ENCODE measurements at places on chromosomes 5 and 9.

DNA sequence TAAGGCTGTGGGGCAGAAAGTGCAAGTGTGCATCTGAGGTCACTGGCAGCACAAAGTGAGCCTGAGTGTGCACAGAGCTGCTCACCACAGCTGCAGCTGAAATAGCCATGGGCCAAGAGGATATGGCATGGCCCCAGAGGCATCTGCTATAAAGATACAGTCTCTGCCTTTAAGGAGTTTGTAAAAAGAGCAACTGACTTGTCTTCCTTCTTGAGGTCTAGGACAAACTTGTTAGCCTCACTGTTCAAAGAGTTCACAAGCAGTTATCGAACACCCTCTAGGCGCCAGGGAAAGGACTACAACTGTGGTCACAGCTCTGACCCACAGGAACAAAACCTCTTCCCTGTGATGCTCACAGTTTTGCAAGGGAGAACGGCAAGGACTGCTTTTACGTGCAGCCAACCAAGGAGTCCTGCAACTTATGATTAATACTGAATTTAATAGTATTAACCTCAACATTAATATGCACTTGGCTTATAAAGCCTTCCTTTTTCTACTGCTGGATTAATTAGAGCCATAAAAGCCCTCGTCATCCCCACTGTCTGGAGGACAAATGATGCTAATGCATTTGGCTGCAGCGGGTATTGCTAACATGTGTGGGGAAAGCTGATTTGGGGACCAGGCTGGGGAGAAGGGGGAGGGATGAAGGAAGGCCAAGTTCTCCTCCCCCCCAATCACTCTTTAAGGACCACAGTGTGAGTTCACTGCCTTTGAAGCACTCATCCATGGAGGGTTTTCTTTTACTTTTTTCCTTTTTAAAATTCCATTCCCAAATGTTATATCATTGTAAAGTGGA, 189.8 kb upstream of the TRIM32 start:
- DNase-seq = no peak

DNA sequence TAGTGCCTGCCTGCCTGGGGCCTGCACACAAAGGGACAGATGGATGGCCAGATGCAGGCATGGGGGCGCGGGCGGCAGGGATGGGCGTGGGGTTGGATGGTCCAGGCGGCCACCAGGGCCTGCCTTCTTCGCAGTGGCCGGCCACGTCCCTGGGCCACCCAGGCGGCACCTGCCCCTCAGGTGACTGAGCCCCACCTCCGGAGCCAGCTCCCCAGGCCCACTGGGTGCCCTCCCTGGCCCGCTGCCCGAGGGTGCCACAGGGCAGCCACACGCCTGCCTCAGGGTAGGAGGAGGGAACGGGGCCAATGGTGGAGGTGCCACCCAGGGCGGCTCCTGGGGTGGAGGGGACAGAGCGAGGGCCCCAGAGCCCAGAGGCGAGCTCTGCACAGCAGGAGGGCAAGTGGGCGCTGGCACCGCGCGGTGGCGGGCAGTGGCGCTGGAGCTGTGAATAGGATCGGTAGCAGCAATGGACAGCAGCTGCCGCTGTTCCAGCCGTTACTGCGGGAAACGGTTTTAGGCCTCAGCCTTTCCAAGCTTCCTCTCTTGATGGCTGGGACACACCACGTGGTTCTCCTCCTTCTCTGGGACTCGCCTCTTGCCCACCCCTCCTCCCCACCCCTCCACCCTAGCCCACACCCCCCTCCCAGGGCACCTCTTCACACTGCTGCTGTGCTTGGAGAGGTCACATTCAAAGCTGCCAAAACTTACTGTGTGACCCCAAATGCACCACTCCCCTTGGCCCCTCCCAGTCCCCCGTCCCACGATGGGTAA, 19.1 kb downstream of the LHX3 start:
- DNase-seq = no peak

DNA sequence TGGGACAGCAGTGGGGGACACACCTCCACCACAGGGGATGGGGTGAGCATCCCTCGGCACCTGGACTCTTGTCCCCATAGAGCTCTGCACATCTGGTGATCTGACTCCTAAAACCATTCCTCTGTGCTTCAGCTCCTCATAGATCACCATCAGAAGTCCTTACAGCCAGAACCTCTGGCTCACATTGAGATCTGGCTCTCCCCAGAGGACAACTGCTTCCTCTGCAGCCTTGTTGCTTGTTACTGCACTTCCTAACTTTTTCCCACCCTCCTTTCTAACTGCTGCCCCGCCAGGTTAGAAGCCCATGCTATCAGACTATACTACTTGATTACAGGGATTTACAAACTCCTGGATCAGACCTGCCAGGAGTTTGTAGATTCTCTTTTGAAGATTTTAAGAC, 64.5 kb downstream of the ARSB start:
- no peak for DNase-seq

DNA sequence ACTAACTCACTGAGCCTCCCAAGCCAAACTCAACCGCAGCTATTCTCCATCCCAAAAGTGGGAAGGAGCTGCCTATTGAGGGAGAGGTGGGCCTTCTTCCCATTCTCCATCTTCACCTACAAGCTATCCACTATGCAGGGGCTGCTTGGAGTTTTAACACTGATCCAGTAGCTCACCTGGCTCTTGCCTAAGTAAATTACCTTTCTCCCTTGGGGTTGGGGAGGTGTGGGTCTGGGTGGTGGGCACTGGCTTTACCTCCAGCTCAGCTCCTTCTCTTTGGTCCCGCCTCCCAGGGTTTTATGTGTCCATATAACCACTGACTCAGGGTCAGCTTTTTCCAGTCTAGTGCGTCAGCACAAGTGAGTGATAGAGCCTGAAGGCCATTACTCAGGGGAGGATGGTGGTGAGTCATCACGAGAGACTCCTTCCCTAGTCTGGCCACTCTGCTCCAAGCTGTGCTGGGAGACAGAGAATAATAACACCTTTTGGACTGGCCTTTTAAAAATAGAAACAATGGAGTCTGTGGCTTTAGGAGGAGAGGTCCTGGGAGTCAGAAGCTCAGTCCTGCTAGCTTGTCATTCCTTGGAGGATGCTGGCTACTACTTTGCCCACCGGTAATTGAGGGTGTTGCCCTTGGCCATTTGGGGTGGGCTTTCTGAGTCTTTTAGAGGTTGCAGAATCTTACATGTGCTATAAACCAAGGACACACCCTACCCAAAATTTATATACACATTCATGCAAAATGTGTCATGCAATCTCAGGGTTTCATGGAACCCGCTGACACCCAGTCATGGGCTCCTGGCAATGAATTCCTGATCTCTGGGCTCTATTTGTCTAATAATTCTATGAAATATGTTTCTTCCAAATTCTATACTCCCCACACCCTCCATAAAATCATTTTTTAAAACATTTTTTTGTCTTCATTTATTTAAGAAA, 35.6 kb upstream of the ATP6V1G1 start:
- peak; percentile 98 for DNase-seq

DNA sequence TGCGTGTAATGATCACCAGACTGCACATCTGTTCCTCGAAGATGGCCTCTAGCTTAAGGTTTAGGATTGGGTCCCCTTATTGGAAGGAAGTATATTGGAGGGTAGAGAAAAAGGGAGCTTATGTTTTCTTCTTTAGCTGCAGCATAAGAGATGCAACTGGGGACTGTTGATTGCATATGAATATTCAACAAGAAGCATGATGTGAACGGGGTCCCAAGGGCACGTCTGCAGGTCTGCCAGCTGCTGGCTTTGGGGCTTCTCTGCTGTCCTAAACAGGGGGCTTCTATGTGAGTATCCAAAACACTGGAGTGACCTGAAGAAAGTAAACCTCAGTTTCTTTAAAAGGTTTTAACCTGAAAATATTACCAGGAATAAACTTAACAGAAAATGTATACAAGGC, 3.6 kb upstream of the BNIP1 start:
- DNase-seq = no peak

GRCh38 chr9:103304797-103305196, 309.7 kb downstream of the CYLC2 start:
- DNase-seq = no peak

- no peak for DNase-seq
These were observed 7.5 kb downstream of the FAXDC2 start for GRCh38 chr5:154842689-154843530.

GRCh38 chr5:79070350-79070667, 742 bp downstream of the BHMT2 start:
- no peak for DNase-seq

DNA sequence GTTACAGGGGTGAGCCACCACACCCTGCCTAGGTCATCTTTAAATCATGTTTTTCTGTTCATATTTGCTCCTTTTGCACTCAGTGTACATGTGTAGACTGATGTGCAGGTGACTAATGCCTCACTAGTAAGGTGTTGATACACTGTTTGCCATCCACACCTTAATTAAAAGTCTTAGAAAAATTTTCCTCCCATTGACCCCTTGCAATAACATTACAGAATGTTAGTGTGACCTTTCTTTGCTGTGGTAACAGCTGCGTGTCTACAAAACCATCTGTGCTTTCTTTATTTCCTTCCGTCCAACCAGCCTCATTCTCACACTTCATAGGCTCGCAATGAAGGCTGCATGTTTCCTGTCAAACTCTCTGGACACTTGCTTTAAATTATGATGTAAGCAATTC, 6.6 kb upstream of the CEMIP2 start:
- no peak for DNase-seq

GRCh38 chr5:176538230-176538988, 1.2 kb upstream of the RNF44 start:
- DNase-seq = no peak

GRCh38 chr5:94613583-94613982, 4.8 kb downstream of the KIAA0825 start:
- no peak for DNase-seq

- no peak for DNase-seq
These were observed 291.7 kb downstream of the NR3C1 start for GRCh38 chr5:143111799-143112198.

DNA sequence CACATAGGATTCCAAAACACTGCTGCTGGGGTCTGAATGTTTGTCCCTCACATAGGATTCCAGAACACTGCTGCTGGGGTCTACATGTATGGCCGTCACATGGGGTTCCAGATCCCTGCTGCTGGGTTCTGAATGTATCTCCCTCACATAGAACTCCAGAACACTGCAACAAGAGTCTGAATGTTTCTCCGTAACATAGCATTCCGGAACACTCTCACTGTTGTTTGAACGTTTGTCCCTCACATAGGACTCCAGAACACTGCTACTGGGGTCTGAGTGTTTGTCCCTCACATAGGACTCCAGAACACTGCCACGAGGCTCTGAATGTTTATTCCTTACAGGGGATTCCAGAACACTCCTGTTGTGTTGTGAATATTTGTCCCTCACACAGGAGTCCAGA, 216.8 kb downstream of the FOXD4L6 start:
- no peak for DNase-seq

- DNase-seq = no peak
These were observed 266.2 kb upstream of the IRX1 start for GRCh38 chr5:3329427-3329826.

- no peak for DNase-seq
These were observed 4.5 kb downstream of the POU4F3 start for GRCh38 chr5:146342882-146343865.

DNA sequence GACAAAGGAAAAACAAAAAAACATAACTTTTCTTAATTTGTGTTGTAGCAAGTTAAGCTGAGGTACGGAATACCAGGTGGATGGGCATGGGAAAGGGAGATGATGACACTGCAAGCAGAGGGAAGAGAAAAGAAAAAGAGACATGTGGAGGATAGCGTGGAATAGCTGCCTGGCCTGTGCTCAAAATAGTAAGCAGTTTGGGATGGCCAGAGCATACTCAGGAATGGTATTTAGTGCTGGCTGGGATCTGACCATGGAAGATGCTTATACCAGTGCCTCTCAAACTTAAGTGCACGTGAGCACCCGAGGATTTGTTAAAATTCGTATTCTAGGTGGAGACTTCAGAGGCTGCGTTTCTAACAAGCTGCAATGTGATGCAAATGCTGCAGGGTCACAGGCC, 41.3 kb downstream of the LNPEP start:
- no peak for DNase-seq

GRCh38 chr5:124395926-124396325, 350.5 kb downstream of the ZNF608 start:
- no peak for DNase-seq

DNA sequence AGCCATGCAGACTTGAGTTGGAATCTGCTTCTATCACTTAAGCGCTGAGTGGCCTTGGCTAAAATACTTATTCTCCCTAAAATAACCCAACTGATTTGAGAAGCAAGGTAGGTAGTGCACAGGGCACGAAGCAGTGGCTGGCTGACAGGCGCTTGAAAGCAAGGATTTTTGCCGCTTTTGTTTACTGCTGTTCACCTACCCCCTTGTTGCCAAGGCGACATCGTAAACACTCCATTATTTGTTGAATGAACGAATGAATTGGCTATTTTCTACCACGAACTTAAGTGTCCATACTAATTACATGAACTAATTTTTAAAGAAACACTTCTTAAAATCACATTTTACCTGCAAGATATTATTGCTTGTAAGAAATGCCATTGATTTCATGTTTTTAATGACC, 98.0 kb downstream of the ANKH start:
- DNase-seq = no peak

DNA sequence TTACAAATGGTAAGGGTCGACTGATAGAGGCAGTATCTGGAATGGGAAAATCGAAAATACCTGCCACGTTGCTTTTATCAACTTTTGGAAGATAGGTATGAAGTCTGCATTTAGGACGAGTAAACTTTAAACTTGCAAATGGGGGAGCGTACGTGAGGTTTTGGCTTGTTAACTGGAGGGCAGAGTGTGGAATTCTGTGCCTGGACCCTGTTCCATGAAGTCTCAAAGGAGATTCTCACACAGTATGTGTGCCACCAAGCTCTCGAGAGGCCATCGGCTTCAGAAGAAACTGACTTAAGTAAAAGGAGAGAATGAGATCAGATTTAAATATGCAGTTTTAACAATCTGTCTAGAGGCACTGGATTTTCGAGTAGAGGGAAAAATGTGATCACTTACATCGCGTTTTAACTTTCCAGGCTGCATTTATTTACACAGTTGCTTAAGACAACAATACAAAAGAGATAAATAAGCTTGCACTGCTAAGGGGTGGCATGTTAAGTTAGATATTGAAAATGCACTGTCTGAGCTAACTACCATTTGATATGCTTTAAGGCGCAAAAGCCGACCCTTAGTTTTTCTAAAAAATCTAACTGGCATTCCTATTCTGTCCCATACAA, 401.6 kb downstream of the EBF1 start:
- DNase-seq = no peak

DNA sequence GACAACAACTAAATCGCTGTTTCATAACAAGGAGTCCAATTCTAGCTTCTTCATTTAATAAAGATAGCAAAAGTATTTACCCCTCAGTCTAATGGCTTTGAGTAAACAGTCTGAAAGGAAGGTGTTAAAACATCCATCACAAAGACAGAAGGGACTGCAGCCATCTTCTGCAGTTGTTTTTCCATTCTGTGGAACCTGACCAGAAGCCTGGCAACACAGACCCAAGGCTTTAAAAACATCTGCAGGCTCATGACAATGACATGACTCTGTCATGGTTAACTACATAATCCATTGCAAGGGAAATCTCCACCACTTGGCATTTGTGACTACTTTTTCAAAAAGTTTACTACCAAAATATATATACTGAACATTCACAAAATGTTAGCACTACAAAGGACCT, 51.9 kb downstream of the ELL2 start:
- DNase-seq = no peak
